ENCODE measurements at places on chromosomes 11 and 22.

GRCh38 chr11:38937709-38938108 is 2339.7 kb upstream of the RAG2 start:
- no peak for DNase-seq

GRCh38 chr11:125227151-125227550 is 62.6 kb downstream of the PKNOX2 start:
- no peak for DNase-seq

DNA sequence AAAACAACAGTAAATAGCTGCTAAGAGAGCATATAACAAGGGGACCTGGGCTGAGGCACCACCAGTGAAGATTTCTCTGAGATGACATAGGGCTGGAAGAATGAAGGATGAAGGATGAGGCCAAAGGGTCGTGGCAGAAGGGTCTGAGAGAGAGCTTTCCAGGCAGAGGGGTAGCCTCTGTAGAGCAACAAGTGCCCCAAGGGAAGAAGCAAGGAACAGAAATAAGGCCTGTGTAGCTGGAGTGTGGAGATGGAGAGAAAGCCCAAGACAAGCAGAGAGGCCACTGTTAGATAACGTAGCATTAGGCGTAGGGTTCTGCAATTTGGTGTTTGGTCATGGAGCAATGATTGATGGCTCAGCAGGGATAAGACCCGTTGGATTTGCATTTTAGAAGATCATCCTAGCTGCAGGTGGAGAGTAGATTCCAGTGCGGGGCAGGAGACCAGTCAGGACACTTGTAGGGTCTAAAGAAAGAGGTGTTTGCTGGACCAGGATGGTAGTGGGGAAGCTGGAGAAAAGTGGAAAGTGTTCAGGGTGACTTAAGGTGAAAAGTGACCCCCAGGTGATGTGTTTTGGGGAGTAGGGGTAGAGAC is 47.6 kb downstream of the EXPH5 start:
- no peak for DNase-seq

DNA sequence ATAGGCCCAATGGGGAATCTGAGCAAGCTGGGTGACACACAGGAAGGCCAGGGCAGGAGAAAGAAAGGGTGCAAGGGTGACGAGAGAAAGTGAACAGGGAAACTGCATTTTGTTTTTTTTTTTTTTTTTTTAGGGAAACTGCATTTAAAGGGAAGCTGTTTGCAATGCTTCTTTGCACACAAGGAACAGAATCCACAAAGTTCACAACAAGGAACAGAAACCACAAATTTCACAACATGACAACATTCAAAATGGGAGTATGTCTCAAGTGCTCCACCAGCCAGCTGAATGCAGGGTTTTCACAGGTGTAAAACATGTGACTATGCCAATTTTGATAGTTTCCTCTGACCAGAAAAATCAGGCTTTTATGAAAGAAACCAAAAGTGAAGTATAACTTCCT is 6.8 kb upstream of the PLAAT3 start:
- DNase-seq = no peak

DNA sequence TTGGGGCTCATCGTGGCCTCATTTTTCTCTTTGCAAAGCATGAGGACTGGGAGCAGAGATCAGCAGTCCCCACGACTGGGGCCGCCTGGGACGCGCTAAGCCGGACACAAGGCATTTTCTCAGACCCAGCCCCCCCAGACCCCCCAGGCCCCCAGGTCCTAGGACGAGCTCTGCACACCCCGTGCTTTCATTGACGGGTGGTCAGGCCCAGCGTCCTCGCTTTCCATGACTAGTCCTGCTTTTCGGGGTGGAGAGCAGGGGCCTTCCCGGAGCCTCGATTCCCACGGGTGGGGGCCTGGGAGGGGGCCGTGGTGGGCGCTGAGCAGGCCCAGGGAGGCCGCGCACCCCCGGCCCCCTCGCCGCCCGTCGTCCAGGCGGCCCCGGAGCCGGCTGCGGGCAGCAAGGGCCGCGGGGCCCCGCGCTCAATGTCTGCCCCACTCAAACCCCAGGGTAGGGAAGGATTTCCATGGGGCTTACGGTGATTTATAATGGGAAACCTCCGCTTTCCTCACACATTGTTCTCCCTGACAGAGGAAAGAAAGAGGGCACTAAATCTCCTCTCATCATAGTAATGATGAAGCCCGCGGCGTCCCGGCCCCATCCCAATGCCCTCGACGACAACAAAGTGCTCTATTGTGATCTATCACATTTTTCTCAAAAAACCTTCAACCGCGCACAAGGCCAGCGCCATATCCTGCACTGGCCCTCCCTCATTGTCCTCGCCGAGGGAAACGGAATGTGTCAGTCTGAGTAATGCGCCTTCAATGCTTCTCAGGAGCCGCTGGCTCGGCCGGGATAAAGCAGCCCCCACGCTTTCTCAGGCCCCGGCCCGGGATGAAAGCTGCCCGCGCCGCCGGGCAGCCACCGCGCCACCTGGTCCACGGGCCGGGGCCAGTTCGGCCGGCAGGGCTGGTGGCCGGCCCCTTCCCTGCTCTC is 10.4 kb upstream of the LINC01488 start:
- no peak for DNase-seq

DNA sequence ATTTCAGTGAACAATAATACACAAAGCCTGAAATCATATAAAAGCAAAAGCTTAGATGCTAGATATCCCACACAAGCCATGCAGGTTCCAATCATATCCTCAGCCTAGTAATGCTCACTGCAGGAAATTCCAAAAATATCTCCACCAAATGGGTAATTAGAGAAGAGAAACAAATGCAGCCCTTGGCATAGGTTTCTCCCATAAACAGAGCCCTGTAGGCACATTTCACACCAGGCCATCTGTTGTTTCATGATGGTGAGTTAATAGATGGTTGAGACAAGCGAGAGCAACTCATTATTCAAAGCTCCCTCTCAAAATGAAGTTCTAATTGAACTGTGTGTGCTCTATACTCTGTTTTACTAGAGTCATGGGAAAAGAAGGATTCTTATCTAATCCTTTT is 154.6 kb upstream of the TRPC6 start:
- DNase-seq = no peak

DNA sequence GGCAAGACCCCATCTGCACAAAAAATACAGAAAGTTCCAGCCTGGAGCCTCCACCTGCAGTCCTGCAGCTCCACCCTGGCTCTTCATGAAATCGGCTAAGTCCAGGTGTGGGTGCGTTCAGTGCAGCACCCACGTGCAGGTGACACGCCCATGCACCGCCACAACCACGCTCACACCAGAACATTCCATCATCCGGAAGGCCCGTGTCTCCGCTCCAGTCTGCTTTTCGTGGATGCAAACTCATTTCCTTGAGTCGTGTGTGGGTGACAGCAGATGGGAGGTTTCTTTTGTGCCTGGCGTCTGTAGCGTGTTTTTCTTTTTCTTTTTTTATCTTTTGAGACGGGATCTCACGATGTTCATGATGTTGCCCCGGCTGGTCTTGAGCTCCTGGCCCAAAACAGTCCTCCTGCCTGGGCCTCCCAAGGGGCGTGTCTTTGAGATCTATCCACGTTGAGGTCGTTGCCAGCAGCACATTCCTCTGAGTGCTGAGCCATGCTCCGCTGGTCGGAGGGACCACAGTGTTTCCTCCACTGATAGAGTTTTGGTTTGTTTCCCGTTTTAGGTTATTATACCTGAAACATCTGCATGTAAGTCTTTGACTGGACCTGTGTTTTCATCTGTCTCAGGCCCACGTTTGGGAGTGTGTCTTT is 7.2 kb downstream of the PTDSS2 start:
- no peak for DNase-seq

DNA sequence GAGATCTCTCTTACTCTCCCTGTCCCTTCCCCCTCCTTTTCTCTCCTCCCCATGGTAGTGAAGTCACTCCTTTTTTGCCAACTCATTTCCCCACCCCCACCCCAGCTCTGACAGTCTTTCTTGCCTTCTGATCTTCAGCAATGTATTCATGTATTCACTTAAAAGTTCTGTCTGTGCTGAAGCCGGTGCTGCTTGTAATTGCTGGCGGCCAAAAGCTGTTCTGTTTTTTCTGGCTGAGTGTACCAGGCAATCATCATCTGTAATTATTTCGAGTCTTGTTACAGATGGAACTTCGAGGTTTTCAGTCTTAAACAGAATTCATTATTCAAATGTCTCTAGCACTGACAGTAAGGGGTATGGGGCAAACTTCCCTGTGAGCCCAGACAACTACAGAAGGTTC is 99.5 kb downstream of the SPATA19 start:
- DNase-seq = no peak

- DNase-seq = no peak
Measured at GRCh38 chr11:93295921-93296575, 34.5 kb upstream of the DEUP1 start.

- DNase-seq = no peak
Measured at GRCh38 chr11:100240025-100240539, 447.0 kb upstream of the ARHGAP42 start.

All from activated T-cell treated with anti-CD3 and anti-CD28 coated beads for 4 hours (primary cell).